Vagina (tissue), 2 donors: ENCODE measurements at places on chromosomes 1 and 21. TPM values are rescaled to one million over a fixed set of nuclear protein-coding genes. Genes with fewer than 3 reads are reported as not detected.

- DNase-seq, result no peak
- H3K27ac ChIP-seq, result no peak overlapping the region
- H3K4me1 ChIP-seq, result peaks cover 95% of the 10 kb centered on the region
- no peak overlapping the region for H3K4me3 ChIP-seq
- H3K27me3 ChIP-seq, result no peaks in the 10 kb centered on the region
- no peaks in the 10 kb centered on the region for H3K36me3 ChIP-seq
These were observed 6.7 kb downstream of the KHDRBS1 start for GRCh38 chr1:32020339-32020738.

Gene TCHHL1
- not detected for total RNA-seq

- no peak overlapping the region for H3K4me3 ChIP-seq
- peaks cover 4% of the 10 kb centered on the region for H3K4me1 ChIP-seq
- H3K27me3 ChIP-seq, result no peaks in the 10 kb centered on the region
- no peak overlapping the region for H3K27ac ChIP-seq
- DNase-seq, result no peak
These were observed 22.5 kb downstream of the MMEL1 start for GRCh38 chr1:2610036-2610959.

DNA sequence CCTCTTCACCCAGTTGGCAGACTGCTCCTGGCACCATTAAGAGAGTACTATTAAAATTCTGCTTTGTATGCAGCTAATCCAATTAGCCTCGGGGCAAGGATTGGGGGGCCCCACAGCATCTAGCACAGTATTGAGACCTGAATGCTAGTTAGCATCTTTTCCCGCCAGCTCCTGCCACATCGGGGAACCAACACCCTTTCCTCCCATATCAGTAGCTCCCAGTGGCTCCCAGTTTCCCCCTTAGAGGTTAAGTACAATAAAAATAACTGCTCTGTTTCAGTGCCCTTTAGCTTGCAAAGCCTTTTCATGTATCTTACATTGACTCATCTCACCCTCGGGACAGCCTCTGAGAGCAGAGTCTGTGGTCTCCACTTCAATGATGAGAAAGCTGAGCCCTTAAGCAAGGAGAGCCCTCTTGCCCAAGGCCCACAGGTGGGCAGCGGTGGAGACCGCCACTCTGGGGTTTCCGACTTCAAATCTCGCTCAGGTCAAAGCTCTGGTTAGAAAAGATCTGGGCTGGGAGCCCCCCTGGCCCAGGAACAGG is 4.2 kb upstream of the PMVK start:
- H3K27me3 ChIP-seq, result no peaks in the 10 kb centered on the region
- no peak for DNase-seq
- H3K4me3 ChIP-seq, result no peak overlapping the region

DNA sequence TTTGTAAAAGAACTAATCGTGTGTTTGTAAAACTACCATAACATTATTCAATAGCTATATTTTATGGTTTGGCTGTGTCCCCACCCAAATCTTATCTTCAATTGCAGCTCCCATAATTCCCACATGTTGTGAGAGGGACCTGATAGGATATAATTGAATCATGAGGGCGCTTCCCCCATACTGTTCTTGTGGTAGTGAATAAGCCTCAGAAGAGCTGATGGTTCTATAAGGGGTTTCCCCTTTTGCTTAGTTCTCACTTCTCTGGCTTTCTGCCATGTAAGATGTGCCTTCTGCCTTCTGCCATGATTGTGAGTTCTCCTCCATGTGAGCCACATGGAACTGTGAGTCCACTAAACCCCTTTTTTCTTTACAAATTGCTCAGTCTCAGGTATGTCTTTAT is 1372.3 kb downstream of the AMY1C start:
- H3K4me1 ChIP-seq, result no peaks in the 10 kb centered on the region
- H3K27me3 ChIP-seq, result no peaks in the 10 kb centered on the region
- DNase-seq, result no peak

DNA sequence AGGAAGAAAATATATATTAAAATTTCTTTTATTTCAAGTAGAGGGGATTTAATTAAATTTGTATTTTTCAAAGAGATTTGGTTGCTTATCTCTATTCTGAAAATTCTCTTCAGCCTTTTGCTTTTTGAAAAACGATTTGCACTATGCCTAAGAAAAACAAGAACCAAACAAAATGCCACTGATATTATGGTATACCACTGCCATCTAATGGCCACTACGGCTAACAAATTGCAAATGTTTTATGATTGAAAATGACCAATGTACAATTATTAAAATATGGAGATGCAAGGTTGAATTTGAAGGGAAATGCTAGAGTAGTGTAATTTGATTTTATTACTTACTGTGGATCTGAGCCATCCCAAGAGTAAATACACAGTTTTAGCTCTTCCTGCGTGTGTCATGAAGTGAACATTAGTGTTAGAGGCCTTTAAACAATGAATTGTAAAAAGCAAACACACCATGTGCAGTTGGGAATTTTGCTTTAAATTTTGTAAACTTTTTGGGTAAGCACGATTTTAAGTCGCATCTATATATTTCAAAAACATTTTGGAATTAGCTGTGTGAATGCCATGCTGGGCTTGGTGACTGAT is 137.4 kb upstream of the USP25 start:
- H3K27ac ChIP-seq, result no peak overlapping the region
- no peak overlapping the region for H3K4me3 ChIP-seq
- no peaks in the 10 kb centered on the region for H3K4me1 ChIP-seq
